Activated CD4-positive, alpha-beta T cell treated with anti-CD3 and anti-CD28 coated beads, Interleukin-2, amount 50 U/mL, for 24 hours (primary cell): ENCODE measurements at places on chromosomes 13 and 19.

GRCh38 chr13:58852076-58852475 is 1220.5 kb downstream of the PCDH17 start:
- no peak for DNase-seq

- DNase-seq: peak; percentile 55
These were observed 990 bp downstream of the LMTK3 start for GRCh38 chr19:48510421-48511268.

DNA sequence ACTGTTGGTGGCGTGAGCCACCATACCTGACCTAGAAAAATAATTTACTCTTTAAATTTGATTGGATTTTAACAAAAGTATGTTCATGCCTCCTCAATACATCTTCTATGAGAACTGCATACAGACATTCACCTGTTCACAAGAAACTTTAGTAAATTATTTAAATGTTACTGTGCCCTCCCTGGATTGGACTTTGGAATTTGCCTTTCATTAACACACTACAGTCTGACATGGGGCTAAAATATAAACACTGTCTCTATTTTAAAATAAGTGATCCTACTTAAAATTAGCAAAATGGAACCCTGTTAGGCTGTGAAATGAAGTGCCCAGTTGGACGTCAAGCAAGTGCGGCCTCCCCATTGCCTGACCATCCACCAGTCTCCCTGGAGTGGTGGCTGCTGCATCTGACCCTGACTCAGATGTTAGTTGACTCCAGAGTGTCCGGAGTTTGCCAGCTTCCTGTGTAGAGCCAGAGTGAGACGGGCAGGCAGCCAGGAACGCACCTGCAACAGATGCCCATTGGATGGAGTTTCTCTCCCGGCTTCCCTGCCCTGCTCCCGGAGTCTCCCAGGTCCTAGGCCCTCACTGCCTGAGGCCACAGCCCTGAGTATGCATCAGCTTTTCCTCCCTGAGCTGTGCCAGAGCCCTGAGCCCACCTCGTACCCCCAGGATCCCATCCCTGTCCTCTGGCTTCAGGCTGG is 45.9 kb upstream of the ATP11A start:
- no peak for DNase-seq

DNA sequence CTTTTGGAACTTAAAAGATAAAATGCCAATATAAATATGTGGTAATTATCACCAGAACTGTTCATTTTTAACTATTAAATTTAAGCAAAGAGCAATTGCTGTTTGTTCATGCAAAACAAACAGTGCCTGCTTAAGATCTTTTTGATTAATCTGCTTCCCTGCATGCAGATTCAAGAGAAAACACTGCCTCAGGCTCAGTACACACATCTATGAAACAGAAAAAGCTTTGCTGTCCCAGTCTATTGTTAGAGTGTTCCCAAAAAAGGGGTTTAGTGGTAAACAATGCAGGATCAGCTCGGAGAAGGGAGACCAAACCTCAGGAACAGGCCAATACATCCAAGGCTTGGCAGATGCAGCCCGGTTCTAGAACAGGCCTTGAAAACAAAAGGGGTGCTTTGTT is 49.3 kb upstream of the TDRD3 start:
- DNase-seq: no peak

DNA sequence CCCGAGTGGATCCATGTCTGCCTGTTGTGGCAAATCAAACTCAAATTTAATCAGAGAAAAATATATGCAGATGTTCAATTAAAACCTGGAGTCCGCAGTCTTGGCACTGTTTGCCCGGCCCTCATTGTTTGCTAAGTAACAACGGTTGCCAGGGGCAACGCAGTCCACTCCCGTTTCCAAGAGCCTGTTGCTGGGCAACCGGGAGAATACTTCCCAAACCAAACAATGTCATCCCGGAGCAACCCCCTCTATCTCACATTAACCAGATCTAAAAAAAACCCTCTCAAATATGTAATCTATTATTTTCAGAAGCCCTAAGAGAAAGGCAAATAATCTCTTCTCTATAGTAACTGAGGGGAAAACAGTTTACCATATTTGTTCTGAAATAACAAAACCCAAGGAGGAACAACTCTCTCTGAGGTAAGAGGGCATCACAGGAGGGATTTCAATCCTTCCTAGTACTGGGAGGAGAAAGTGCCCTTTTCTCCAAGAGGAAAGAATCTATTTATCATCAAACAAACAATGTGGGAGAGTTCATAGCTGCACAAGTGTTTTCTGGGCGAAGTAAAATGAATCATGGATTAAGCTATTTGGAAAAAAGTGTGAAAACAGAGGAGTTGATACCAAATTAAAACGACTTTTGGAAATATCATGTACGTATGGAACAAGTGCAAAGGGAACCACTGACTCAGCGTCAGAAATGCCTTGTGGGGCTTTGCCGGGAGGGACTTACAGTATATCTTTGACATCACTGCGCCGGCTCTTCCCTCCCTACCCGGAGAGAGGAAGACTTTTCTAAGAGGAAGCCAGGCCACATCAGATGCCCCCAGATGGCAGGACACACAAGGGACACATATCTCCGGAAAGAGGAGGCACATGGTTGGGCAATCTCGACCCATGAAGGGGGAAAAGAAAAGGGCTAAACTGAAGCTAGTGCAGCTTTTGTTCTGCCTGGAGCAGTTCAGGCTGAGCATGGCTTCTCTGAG is 43.3 kb downstream of the RFX2 start:
- no peak for DNase-seq

- no peak for DNase-seq
These were observed 661.7 kb downstream of the SLITRK6 start for GRCh38 chr13:85137516-85137915.

- DNase-seq: no peak
These were observed 28.7 kb downstream of the STK24 start for GRCh38 chr13:98548230-98548629.

- no peak for DNase-seq
These were observed 17.4 kb upstream of the AP1M2 start for GRCh38 chr19:10604460-10604980.

DNA sequence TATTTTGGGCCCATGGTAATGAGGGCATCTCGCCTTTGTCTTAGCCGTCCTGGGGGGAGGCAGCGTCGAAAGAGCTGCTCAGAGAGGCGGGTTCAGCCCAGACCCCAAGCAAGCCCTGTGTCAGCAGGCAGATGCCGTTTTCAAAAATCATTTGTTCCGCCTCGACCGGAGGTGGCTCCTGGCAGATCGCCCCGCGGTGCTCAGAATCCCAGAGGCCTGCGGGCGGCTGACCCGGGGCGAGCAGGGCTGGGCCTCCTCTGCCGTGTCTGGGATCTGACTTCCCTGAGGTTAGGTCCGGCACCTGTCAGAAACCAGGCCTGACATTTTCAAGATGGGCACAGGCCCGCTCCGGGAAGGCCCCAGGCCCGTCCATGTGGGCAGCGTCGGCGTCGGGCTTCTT is 36.1 kb downstream of the CRTC1 start:
- no peak for DNase-seq

GRCh38 chr13:34308725-34309124 is 490.8 kb downstream of the RFC3 start:
- no peak for DNase-seq

DNA sequence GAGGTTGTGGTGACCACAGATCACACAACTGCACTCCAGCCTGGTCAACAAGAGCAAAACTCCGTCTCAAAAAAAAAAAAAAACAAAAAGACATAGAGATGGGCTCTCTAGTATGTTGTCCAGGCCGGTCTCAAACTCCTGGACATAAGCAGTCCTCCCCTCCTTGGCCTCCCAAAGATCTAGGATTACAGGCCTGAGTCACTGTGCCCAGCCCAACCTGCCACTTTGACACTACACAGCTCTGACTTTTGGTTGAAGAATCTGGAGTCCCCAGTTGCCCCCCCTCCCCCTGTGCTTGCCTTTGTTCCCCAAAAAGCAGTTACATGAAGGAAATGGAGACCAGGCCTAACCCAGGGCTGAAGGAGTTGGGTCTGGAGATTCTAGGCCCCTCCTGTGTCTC is 12.9 kb downstream of the CARM1 start:
- DNase-seq: no peak

GRCh38 chr13:73903561-73903960 is 230.6 kb downstream of the KLF12 start:
- no peak for DNase-seq

GRCh38 chr13:67821606-67822005 is 591.5 kb upstream of the PCDH9 start:
- no peak for DNase-seq

DNA sequence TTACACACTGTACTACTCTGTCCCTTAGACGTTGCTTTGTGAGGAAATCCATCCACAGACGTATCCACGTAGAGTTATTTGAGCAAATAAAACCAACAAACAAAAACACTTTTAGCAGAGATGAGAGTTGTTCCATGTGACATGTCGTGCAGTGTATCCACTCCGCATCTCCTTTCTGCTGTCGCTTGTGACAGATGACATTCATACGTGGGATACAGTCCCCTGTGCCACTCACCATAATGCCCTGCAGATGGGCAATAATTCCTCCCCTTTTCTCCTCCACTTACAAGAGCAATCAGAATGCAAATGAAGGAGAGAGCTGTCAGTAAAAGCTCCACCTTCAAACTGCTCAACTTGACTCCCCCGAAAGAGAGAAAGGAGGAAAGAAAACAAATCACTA is 26.0 kb downstream of the IRS2 start:
- DNase-seq: no peak

DNA sequence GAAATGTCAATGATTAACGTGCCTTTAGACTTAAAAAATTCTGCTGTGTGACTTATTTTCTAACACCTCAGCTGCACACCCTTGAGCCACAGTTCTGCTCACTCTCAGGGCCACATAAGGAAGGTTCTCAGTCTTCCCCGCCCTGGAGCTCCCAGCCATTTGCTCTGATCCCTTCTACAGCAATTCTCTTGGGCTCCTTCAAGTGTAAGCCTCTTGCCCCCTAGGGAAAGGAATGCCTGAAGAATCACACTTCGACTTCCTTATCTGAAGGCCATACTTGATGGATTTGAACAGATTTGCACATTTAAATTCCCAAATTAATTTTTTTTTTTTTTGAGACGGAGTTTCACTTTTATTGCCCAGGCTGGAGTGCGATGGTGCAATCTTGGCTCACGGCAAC is 44.2 kb downstream of the RASA3 start:
- no peak for DNase-seq

- DNase-seq: no peak
These were observed 12.3 kb downstream of the TMEM38A start for GRCh38 chr19:16673231-16673630.

DNA sequence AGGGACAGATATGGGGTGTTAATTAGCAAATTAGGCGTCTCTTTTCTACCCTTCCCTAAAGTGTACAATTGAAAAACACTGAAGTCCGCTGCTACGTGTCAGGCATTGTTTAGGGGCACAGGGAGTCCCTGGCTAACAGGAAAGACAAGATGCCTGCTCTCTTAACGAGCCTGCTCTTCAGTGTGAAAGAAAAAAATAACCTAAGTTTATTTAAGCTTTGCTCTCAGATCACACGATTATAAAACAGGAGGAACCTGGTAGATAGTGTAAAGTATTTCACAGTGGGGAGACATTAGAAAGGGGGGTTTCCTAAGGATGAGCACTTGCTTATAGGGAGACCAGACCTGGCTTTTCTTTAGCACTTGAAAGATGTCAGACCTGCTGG is 38.7 kb downstream of the IGFL2 start:
- no peak for DNase-seq

GRCh38 chr19:1217366-1217765 is 11.8 kb downstream of the STK11 start:
- no peak for DNase-seq

GRCh38 chr13:32736648-32737047 is 150.4 kb downstream of the PDS5B start:
- DNase-seq: no peak

GRCh38 chr13:33213797-33214196 is 71.8 kb downstream of the STARD13 start:
- DNase-seq: no peak

GRCh38 chr19:31146015-31146414 is 203.2 kb downstream of the TSHZ3 start:
- no peak for DNase-seq

- no peak for DNase-seq
These were observed 516.3 kb downstream of the SLITRK6 start for GRCh38 chr13:85282876-85283275.

GRCh38 chr19:58578012-58578925 is 5.1 kb upstream of the MZF1 start:
- no peak for DNase-seq

GRCh38 chr13:26442541-26442940 is 114.9 kb upstream of the WASF3 start:
- no peak for DNase-seq

DNA sequence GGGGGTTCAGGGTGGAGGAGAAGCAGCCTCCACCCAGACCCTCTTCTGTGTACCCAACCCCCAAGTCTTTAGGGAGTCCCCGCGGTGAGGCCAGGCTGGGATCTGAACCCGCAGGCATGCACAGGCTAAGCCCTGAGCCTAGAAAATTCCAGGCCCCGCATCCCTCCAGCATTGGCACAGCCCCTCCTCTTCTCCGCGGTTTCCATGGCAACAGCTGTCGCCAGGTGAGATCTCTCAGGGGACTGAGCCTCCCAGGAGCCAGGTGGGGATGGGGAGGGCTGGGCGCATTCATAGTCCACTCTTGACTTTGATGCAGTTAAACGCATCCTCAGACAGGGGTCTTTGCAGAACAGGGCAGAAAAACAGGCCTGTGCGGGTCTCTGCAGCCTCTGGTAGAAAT is 48.3 kb upstream of the USP29 start:
- no peak for DNase-seq

DNA sequence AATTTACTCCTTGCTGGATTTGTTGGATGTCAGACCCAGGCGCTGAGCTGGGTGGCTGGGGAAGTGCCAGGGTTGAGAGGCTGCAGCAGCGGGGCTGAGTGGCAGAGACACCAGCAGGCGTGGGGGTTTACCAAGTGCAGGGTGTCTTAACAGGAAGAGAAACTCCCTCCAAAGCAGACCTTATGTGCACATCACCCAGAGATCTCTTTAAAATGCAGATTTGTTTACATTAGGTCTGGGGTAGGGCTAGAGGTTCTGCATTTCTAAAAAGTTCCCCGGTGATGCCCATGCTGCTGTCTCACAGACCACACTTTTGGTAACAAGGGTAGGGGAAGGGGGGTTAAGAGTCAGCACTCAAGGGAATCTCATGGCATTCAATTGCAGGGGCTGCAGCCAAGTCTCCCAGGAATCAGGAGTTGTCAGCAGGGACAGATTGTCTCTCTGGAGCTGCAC is 80.7 kb upstream of the OLFM4 start:
- DNase-seq: no peak

- no peak for DNase-seq
These were observed 80.3 kb downstream of the RYR1 start for GRCh38 chr19:38513762-38514167.

GRCh38 chr13:31521435-31521834 is 217.9 kb upstream of the RXFP2 start:
- no peak for DNase-seq

- DNase-seq: no peak
These were observed 302.6 kb downstream of the ATP8A2 start for GRCh38 chr13:25674371-25674770.

DNA sequence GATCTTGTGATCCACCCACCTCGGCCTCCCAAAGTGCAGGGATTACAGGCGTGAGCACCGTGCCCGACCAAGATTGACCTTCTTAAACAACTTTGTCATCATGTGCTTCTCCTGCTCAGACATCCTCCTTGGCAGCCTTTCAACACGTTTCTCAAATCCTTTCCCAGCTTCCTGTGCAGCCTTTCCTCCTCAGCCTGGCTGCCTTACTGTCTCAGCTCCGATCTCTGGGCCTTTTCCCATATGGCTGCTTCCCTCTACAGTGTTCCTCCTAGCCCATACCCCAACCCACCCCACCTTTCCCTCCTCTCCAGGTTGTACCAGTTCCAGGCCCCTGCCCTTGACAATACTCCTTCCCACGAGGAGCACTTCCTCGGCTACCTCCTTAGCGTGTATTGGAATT is 7.2 kb downstream of the PHF11 start:
- no peak for DNase-seq
